Thoracic aorta (tissue), 2 donors: ENCODE measurements at places on chromosomes 12 and 14. TPM values are rescaled to one million over a fixed set of nuclear protein-coding genes. Genes with fewer than 3 reads are reported as not detected.

- DNase-seq = no peak
- no peaks in the 10 kb centered on the region for H3K4me1 ChIP-seq
- H3K27ac ChIP-seq = no peak overlapping the region
These were observed 93.1 kb downstream of the GAS2L3 start for GRCh38 chr12:100666588-100666987.

GRCh38 chr14:32413967-32414640 lies 85.0 kb downstream of the AKAP6 start:
- H3K4me1 ChIP-seq = peaks cover 14% of the 10 kb centered on the region
- H3K27ac ChIP-seq = no peak overlapping the region

DNA sequence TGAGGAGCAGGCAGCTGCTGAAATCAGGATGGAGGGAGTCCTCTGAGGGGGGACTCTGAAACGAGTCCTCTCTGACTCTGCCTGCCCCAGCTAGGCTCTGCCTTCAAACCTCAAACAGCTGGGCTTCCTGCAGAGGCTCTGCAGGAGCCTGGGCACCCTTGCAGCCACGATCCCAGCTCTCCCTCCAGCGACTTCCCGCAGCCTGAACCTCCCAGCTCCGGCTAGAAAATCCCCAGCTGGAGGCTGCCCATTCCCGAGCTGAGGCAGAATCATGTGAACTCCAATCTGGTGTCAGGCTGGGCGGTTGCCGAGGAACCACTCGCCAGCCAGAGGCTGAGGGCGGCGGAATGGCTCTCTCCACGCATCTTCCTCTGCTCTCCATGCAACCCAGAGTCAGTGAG lies at the start of gene GPR68:
TSS of gene GPR68 (minus strand) at position 204 of the 401 bp plus-strand sequence. CDS start 9,654 bp downstream, outside the sequence.
- H3K27ac ChIP-seq = no peak within 1 kb of the TSS
- H3K36me3 ChIP-seq = no peaks in the 10 kb centered on the region
- H3K4me1 ChIP-seq = no peaks in the 10 kb centered on the region
- H3K27me3 ChIP-seq = no peaks in the 10 kb centered on the region

DNA sequence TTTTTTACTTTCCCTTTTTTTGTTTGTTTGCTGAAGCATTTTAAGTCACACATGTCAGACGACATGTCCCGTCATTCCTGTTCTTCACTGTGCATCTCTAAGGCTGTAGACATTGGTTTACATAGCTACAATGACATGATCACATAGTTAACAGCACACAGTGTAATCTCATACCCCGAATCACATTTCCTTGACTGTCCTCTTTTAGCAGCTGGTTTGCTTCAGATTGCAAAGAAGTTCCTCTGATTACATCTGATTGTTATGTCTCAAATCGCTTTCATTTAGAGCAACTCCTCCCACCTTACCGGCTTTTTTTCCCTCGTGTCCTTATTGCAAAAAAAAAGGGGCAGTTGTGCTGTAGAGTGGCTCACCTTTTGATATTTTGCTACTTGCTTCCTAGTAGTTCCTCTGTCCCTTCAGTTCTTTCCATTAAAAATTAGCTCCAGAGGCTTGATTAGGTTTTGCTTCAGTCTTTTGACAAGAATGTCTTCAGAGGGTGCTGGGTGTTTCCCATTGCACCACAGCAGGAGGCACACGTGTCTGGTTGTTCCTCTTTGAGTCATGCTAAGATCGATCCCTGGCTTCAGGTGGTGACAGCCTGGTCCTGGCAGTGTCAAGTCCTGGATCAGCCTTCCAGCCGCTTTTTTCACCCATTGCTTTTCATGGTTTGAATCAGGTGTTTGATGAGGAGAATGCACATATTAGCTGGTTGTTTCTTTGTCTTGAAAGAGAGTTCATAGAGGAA lies 35.0 kb downstream of the ZNF664 start:
- DNase-seq = no peak
- no peak overlapping the region for H3K27ac ChIP-seq
- H3K36me3 ChIP-seq = peaks cover 10% of the 10 kb centered on the region
- no peaks in the 10 kb centered on the region for H3K4me1 ChIP-seq

DNA sequence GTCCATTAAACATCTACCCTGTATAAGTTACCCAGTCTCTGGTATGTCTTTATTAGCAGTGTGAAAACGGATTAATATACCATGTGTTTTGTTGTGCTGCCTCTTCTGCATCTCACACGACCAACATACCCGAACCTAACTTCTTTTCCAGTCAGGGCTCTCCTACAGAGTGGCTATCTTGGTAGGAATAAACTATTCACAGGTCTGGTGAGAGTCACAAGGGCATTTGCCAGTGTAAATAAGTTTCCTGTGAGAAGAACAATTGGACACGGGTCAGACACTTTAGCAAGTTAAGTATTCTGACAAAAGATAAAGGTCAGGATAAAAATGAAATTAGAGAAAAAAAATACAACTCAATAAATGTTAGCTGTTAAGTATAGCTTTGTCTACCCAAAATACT lies 60.9 kb downstream of the MYF5 start:
- H3K27ac ChIP-seq = peak overlapping the region; percentile 82
- H3K36me3 ChIP-seq = no peaks in the 10 kb centered on the region
- H3K4me1 ChIP-seq = peaks cover 7% of the 10 kb centered on the region
- H3K4me3 ChIP-seq = no peak overlapping the region
- DNase-seq = no peak

DNA sequence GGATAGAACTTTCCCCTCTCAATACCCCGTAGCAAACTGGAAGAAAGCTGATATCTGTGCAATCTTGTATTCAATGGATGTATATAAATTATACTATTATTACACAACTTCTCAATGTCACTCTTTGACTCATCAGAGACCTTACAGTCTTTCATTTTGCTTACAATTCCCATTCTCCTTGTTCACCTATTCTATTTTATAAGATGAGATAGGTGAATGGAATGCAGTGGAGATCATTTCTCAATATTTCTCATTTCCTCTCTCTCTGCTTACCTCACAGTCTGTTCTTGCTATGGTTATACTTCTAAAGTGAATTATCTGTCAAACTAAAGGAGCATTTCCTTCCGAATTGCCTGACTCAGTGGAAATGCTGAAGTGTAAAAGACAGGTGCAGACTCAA lies 14.9 kb downstream of the FOXA1 start:
- no peaks in the 10 kb centered on the region for H3K4me1 ChIP-seq
- H3K4me3 ChIP-seq = no peak overlapping the region
- no peaks in the 10 kb centered on the region for H3K36me3 ChIP-seq
- DNase-seq = no peak
- no peak overlapping the region for H3K27ac ChIP-seq

DNA sequence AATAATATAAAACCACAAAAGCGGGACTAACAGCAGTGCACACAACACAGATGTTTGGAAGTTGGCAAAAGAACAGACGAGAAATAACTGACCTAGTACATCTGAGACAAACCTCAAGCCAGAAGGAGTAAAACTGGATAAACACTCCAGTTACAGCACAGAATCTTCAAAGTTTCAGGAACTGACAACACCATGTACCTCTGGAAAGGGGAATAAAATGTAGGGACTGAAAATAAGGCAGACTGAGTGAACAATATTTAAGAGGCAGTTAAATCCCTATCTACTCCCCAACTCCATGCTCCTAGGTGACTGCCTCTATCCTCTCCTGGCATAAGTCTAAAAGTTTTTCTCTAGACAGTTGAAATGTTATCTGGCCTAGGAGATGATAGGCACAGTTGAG lies 57.9 kb downstream of the ZFYVE21 start:
- H3K36me3 ChIP-seq = no peaks in the 10 kb centered on the region
- H3K27ac ChIP-seq = no peak overlapping the region
- no peak for DNase-seq
- no peaks in the 10 kb centered on the region for H3K4me1 ChIP-seq
- H3K27me3 ChIP-seq = no peaks in the 10 kb centered on the region

DNA sequence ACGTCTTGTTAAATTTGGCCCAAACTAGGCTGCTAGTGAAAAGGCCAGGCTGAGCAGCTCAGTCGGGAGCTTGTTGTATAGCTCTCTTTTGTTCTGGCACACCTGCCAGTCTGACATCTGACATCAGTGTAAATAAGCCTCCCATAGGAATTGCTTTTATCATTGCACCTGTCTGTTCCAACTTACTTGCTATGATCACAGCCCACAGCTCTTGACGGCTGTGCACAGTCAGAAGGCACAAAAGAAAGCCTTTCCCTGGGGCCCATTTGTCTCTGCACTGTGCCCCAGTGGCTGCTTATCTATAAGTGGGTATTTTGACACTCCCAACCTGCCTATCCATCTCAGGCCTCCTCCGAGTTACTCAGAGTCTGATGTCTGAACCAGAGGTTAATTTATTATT lies 324.5 kb downstream of the NUAK1 start:
- DNase-seq = no peak
- H3K27me3 ChIP-seq = no peaks in the 10 kb centered on the region
- H3K4me1 ChIP-seq = peaks cover 40% of the 10 kb centered on the region
- no peak overlapping the region for H3K27ac ChIP-seq

DNA sequence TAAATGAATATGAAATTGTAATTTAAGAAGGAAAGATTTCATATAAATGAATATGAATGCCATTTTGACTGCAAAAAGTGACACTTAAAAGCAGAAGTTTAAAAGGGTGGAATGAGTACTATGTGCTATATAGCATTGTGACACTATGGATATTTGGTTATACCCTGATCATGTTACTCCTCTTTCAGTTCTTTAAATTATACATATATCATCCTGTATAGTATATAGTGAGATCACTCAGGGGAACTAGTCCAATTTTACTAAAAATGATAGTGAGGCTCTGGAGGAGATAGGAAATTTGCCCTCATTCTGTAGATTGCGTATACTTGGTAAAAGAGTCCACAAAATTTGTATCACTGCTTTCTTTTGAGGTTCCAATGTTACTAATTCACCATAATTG lies 155.7 kb upstream of the BTG1 start:
- no peaks in the 10 kb centered on the region for H3K36me3 ChIP-seq
- no peak overlapping the region for H3K27ac ChIP-seq
- no peak for DNase-seq
- no peak overlapping the region for H3K4me3 ChIP-seq
- no peaks in the 10 kb centered on the region for H3K27me3 ChIP-seq

DNA sequence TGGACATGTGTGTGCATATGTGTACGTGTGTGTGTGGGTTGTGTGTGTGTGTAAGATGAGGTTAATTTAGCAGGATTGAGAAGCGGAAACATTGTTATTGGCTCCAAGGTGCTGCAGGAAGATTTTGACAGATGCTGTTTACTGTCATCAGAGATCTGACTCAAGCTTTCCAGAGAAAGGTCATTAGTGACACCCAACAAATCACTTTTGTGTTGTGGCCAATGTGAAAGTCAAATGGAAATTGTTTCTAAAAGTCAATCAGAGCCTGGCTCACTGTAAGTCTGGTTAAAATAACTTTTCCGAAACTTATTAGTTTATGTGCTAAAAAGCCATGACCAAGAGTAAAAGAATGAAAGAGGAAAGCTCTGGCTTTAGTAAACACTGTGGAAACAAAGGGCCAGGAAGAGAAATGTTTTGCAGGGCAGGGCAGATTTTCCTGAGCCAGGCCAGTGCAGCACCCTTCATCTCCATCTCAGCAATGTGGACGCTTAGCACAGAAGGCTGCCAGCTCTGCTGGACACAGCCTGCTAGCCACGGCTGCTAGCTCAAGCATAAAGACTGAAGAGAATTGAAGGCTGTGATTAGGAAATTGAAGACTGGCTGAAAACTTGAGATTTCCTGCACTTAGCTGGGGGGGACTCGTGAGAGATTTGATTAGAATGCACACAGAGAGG lies 235.8 kb downstream of the NEDD1 start:
- no peaks in the 10 kb centered on the region for H3K27me3 ChIP-seq
- H3K36me3 ChIP-seq = no peaks in the 10 kb centered on the region
- DNase-seq = no peak
- no peak overlapping the region for H3K4me3 ChIP-seq

GRCh38 chr12:64883264-64884163 lies 59.1 kb downstream of the TBC1D30 start:
- no peak overlapping the region for H3K27ac ChIP-seq
- no peaks in the 10 kb centered on the region for H3K4me1 ChIP-seq
- no peaks in the 10 kb centered on the region for H3K36me3 ChIP-seq
- no peak overlapping the region for H3K4me3 ChIP-seq

The PPM1H gene
- 10.3 TPM for total RNA-seq

The KRT79 gene
- not detected for total RNA-seq

The PTPRR gene
- 0.35 TPM for total RNA-seq

The FGF6 gene
- total RNA-seq = not detected
